ENCODE measurements at places on chromosomes 1 and 21.

DNA sequence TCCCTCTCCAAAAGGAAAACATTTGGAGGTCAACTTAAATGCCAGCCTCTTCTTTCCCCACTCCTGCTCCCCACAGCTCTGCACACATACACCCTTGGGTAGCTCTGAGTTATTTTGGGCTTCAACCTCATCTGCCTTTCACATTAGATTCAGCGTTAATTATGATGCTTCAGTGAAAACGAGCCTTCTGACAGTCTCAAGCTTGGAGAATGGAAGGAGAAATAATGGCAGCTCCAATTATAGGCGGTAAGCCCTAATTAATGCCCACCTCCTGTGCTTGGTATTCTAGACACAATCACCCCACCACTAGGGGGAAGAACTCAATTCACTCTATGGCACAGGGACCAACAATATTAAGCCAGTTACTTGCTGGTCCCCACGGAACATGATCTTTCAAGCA lies 397.9 kb downstream of the BRINP2 start:
- no peak for DNase-seq

GRCh38 chr1:168032029-168032428 lies 95.2 kb upstream of the MPC2 start:
- DNase-seq, result no peak

- DNase-seq, result no peak
These were observed at the start of gene FLG for GRCh38 chr1:152325111-152325510. Gene FLG, minus strand, starts transcription at chr1:152325239. Its CDS starts 9,783 bp downstream, at chr1:152315456.

DNA sequence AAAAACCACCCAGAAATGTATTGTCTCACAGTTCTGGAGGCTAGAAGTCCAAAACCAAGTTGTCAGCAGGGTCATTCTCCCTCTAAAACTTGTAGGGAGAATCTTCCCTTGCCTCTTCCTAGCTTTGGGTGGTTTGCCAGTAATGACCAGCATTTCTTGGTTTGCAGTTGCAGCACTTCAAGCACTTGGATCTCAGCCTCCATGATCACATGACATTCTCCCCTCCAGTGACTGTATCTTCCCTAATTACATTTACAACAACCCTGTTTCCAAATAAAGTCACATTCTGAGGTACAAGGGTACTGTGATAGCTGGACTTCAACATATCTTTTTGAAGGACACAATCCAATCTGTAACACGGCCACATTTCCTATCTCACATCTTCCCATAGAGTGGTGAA lies 37.2 kb downstream of the EVI5 start:
- DNase-seq, result no peak

DNA sequence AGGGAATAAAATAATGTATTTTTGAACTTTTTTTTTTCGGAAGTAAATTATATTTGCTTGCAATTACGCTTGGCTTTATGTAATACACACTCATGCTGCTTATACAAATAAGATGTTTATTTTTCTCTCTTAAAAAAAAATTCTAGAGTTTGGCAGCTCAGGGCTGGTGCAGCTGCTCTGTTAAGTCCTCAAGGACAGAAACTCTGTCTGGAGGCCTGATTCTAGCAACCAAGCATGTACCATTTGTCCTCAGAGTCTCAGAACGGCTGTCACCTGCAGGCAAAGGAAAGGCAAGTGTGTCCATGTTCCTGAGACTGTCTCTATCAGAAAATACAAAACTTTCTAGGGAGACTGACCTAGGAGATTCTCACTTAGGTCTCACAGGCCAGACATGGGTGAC lies 23.2 kb upstream of the CLDN17 start:
- no peak for DNase-seq

GRCh38 chr1:55650444-55650843 lies 435.3 kb upstream of the USP24 start:
- DNase-seq, result no peak

DNA sequence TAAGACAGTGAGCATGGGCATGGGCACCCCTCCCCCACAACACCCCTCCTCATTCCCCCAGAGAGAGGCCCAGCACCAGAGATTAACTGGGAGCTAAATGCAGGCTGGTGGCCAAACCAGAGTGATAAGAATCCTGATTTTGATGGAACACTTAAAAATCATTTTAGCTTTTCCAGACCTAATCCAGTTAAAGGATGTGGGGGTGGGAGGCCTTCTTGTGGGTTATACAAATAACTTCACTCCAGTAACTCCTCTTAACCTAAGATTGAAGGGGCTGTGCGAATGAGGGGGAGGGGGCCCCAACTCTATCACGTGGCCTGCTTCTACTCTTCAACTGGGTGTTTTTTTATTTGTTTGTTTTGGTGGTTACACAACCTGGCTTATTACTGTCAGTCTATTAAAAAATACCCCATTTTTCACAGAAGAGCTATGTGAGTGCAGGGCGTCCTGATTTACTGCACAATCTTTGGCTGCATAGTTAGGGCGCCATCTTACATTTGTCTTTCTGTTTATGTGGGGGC lies 398.1 kb upstream of the LYPLAL1 start:
- no peak for DNase-seq

GRCh38 chr1:236113324-236114032 lies 28.9 kb upstream of the GPR137B start:
- no peak for DNase-seq

- DNase-seq, result no peak
These were observed 6.7 kb upstream of the MAN1C1 start for GRCh38 chr1:25609921-25610320.

GRCh38 chr1:111359376-111359775 lies 68.2 kb downstream of the OVGP1 start:
- DNase-seq, result no peak

- no peak for DNase-seq
These were observed 52.7 kb downstream of the ECE1 start for GRCh38 chr1:21237446-21238088.

- no peak for DNase-seq
These were observed 304.9 kb downstream of the HHAT start for GRCh38 chr1:210633636-210634035.

GRCh38 chr1:37438869-37439343 lies 35.5 kb upstream of the ZC3H12A start:
- no peak for DNase-seq

- DNase-seq, result no peak
These were observed 273.8 kb upstream of the SNX7 start for GRCh38 chr1:98387701-98388100.

GRCh38 chr1:109846162-109846561 lies 64.5 kb upstream of the CSF1 start:
- DNase-seq, result no peak

GRCh38 chr21:45055861-45056260 lies 18.5 kb upstream of the ADARB1 start:
- no peak for DNase-seq

- no peak for DNase-seq
These were observed 16.0 kb downstream of the ZNF697 start for GRCh38 chr1:119632103-119632490.

DNA sequence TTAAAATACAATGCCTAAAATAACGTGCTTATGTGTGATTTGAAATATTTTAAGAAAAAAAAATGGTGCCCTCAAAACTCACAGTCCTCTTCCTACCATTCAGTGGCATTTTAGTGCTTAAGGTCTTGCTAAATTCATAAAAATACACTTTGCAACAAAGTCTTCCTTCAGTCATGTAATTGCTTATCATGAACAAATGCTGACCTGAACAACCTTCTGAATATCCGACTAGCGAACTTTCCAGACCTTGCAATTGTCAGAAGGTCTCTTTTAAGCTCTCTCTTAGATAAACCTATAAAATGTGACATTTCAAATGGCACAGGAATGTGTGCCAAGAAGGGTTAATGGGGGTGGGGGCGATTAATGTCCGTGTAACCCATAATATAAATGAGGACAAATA lies 858 bp downstream of the BRINP3 start:
- no peak for DNase-seq
